T-helper 2 cell (primary cell): ENCODE measurements at places on chromosomes 11 and 22.

DNA sequence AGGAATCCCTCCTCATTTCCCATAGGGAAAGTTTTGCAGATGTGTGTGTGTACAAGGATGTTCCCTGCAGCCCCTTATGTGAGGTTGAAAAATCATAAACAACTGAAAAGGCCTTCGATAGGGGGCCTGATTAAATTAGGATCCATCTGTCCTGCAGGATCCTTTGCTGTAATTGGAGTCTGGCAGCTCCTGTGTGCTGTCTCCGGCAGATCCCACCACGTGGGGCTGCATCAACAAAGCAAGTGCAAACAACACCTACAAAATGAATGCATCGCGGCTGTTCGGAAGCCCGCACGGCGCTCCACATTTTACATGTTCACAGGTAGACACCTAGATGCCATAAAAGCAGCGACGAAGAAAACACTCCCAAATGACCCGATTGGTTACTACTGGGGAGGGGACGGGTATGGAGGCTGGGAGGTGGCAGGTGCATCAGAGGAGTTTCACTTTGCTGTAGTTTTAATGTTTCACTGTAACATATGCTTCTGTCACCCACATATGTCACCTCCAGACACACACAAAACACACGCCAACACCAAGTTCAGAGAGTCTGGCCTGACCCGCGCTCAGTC is 52.2 kb downstream of the NFAM1 start:
- DNase-seq: no peak

GRCh38 chr11:60100516-60100915 is 12.1 kb downstream of the MS4A2 start:
- DNase-seq: no peak

GRCh38 chr22:38467438-38467903 is 425 bp upstream of the KDELR3 start:
- DNase-seq: no peak

DNA sequence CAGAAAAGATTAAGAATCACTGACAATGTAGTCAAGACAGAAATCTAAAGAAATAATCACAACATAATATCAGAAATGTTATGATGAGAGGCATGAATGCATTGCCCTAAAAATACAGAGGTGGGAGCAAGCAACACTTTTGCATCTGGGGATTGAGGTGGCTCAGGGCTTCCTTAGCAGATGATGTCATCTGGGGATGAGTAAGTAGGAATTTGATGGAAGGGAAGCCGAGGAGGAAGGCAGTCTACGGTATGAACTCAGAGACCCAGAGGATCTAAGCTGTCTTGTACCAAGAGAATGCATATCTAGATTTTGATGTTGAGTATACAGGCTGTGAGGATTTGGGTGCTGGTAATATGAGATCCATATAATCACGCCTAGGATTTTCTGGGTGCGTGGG is 193.0 kb upstream of the SNX19 start:
- no peak for DNase-seq

DNA sequence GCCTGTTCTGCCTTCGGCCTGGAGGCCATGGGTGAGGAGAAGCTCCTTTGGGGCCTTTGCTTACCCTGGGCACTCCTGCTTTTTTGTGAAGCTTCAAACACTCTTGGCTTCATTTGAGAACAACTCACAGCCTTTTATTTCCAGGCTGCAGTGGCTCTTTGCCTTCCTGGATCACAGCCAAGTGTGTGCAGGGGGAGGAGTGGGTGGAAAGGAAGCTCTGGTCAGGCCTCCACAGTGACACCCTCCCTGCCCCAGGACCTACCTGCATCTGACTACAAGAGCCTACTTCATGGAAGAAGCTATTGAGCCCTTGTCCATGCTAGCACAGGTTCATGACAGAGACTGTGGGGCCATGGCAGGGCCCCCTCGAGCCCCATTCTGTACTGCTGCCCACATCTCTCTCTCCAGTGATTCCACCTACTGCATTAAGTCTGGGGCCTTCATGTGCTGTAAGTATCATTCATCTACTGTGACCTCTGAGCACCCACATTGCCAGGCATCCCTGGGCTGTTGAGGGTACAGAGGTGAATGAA is 52.3 kb downstream of the GAB4 start:
- DNase-seq: no peak

DNA sequence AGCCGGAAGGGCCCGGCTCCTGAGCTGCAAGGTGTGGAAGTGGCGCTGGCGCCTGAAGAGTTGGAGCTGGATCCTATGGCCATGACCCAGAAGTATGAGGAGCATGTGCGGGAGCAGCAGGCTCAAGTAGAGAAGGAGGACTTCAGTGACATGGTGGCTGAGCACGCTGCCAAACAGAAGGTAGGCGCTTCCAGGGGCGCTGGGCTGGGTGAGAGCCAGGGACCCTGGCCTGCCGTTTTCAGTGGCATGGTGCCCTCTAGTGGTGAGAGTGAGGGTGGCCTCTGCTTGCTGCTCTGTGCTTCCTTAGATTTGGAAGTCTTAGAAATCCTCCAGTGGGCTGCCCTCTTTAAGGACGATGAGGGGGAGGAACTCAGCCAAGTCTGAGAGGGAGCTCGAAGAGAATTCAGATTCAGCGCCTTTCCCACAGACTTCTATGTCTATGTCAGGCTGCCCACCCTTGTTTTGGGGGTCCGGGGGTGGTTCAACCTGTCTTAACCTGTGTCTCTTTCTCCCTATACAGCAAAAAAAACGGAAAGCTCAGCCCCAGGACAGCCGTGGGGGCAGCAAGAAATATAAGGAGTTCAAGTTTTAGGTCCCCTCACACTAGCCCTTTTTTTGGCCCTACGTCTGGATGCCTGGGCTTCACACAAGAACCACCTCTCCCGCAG is 1.8 kb upstream of the PACS1 start:
- DNase-seq: peak; percentile 55

- DNase-seq: no peak
Observed at GRCh38 chr11:12765428-12765827, 91.2 kb downstream of the TEAD1 start.

- DNase-seq: no peak
Observed at GRCh38 chr22:21714059-21714770, 21.4 kb downstream of the YPEL1 start.

GRCh38 chr11:93686226-93686625 is 24.7 kb downstream of the CEP295 start:
- no peak for DNase-seq

DNA sequence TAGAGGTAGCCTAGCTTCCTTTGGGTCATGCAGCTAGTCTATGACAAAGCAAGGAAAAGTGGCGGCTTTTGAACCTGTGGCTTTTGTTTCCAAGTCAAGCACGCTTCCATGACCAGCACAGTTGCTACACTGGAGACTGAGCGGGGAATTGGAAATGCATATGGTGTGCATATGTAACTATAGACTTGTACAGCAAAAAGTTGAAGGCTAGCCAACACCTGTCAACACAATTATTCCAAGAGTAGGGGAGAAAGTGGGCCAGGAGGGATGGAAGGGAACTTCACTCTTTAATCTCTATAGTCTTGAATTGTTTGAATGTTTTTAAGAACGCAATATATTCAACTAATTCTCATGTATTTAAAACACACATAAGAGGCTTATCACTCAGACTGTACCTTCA is 218.5 kb upstream of the CADM1 start:
- no peak for DNase-seq

DNA sequence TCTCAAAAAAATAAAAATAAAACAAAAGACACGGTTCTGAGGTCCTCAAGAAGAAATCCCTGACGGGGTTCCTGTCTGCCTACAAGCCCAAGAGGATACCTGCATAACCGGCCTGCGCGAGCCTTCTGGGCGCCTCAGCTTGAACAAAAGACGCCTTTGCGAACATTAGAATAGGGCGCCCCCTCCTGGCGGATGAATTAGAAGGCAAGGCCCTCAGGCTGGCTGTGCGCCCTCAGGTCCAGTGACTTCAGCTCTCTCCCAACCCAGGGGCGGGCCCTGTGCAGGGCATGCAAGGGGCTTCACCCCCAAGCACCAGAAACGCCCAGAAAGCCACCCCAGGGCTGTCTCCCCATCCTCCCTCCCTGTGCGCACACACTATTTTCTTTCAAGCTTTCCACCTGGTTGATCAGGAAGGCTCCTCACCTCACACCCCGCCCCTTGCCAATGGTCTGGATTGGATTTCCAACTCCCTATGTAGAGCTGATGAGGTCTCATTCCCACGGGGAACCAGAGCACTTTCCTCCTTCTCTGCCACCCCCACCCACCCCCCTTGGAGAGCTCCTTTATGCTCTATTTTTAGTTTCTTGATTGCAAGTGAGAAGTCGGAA is 273.3 kb downstream of the BUD13 start:
- no peak for DNase-seq

- no peak for DNase-seq
Observed at GRCh38 chr22:28008056-28008455, 89.0 kb upstream of the PITPNB start.

GRCh38 chr11:122235615-122236014 is 119.6 kb upstream of the BLID start:
- no peak for DNase-seq

DNA sequence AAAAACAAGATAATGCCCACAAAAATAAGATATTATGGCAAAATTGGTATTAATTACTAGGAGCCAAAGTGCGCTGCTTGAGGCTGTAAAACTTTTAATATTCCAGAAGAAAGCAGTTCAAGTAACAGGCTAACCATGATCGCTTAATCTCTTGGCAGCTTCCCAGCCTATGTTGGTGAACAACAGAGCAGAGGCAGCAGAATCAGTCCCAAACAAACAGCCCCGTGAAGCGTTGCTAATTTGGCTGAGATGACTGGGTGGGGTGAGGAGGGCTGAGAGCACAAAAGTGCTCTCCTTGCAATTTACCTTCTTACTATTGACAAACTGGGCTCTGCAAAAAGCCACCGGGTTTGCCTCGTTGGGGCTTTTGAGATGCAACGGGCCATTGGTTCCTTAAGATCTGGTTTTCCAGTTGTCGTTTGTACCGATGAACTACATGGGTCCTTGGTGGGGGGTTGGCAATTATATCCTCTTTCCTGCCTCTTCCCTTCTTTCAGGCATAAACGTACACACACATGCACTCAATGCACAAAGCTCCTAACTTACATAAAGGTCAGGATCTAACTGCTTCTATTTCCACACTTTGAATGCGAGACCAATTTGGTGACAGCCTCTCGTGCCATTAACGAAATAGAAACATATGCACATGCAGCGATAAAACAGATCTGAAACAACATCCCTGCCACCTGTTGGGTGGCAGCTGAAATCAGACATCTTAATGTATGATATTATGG is 407.6 kb upstream of the CADM1 start:
- DNase-seq: no peak

- DNase-seq: no peak
Observed at GRCh38 chr11:8480858-8481257, 113.2 kb downstream of the STK33 start.

DNA sequence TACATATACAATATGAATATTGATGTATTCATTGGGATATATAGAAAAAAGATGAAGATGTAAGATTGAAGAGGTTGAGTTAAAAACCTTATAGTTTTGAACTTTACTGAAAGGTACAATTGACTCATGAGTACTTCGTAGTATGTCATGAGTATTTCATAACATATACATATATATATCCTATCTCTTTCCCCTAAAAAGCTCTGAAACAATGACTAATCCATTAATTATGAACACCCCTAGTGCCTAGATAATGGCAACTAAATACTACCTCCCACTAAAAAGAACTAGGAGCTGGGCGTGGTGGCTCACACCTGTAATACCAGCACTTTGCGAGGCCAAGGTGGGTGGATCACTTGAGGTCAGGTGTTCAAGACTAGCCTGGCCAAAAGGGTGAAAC is 31.5 kb downstream of the SLC35F2 start:
- no peak for DNase-seq

DNA sequence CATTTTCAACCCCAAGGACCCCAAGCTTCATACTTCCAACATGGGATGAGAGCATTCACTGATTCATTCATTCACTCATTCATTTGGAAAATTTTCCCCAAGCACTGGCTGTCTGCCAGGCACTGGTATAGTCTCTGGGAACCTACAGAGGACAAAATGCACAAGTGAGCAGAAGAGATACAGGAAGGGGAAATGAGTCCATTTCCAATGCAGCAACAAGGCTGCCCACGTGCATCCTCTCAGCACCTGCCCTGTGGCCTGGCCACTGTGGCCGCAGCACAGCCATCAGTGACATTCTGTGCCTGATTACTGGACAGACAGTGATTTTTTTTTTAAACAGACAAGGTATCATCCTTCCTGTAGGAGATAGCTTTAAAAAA is 96.0 kb upstream of the PITPNB start:
- no peak for DNase-seq

DNA sequence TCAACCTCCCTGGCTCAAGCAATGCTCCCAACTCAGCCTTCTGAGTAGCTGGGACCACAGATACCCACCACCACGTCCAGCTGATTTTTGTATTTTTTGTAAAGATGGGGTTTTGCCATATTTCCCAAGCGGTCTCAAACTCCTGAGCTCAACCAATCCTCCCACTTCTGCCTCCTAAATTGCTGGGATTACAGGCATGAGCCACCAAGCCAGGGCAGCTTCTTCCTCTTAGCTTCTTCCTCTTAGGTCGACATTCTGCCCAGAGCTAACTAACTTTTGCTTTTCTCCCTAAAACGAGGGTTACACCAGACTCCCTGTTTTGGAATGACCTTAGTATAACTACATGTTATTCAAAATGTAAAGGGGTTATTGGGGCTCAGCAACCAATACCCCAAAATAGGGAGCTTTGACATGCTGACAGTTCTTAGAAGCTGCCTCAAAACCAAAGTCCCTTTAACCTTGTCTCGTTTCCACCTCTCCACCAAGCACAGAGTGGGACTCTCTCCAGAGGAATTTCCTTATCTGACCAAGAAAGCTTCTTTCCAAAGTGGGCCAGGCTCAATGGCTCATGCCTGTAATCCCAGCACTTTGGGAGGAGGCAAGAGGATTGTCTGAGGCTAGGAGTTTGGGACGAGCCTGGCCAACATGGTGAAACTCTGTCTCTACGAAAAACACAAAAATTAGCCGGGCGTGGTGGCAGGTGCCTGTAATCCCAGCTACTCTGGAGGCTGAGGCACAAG is 7.0 kb downstream of the HPS5 start:
- no peak for DNase-seq

DNA sequence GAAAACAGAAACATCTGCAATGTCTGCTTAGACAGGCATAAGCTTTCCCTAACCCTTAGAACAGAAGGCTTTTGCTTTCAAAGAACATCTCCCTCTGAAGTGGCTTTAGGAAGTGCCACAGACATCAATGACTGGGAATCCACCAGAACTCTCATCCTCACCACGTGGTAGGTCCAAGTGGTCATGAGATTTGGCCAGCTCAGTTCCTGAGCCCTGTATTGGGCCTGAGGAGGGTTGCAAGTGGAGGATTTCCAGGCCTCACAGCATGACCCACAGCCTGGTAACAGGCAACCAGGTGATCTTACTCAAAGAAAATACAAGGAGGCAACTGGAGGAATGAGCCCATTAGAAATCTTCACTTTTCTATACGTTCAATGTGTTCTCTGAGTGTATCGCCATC is 1.6 kb downstream of the CASP1 start:
- no peak for DNase-seq

DNA sequence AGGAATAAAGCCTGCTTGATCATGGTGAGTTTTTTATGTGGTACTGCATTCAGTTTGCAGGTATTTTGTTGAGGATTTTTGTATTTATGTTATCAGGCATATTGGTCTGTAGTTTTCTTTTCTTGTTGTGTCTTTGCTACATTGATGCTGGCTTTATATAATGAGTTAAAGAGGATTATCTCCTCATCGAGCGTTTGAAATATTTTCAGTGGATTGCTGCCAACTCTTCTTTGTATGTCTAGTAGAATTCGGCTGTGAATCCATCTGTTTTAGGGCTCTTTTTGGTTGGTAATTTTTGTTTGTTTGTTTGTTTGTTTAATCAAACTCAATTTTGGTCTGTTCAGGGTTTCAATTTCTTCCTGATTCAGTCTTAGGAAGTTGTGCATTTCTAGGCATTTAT is 758.4 kb downstream of the KCNA4 start:
- DNase-seq: no peak
